Activated CD8-positive, alpha-beta memory T cell treated with anti-CD3 and anti-CD28 coated beads for 1 hour (primary cell): ENCODE measurements at places on chromosomes 3 and 15.

DNA sequence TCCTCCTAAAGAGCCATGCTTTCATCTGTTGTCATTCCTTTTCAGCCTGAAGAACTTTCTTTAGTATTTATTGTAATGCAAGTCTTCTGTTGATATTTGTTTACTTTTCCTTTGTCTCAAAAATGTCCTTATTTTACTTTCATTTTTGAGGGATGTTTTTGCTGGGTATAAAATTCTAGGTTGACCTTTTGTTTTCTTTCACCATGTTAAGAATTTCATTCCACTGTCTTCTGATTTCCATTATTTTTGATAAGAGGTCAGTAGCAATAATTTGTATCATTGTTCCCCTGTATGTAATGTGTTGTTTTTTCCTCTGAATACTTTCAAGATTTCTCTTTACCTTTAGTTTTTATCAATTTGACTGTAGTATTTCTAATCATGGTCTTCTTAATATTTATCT lies 91.1 kb downstream of the RSRC1 start:
- DNase-seq, result no peak

GRCh38 chr3:43863966-43864933 lies 173.5 kb downstream of the ABHD5 start:
- no peak for DNase-seq

- DNase-seq, result no peak
Observed at GRCh38 chr3:124927574-124928045, 6.9 kb downstream of the MUC13 start.

DNA sequence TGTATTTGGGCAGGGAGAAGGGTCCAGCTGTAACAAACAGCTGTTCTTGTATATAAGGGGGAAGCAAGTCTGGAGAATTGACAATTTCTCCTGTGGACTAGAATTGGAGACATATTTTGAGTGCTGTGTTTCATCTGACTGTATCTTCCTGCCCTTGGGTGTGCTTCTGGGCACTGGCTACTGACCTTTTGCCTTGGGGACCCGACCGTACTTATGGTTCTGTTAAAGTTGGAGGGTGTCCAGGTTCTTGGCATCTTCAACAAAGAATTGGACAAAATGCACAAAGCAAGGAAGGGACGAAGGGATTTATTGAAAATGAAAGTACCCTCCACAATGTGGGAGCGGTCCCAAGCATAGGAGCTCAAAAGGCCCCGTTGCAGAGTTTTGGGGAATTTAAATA lies 31.0 kb downstream of the MAP2K1 start:
- no peak for DNase-seq

GRCh38 chr3:197951392-197951990 lies 1.5 kb downstream of the RPL35A start:
- no peak for DNase-seq

- no peak for DNase-seq
Observed at GRCh38 chr15:99411234-99411633, 154.6 kb upstream of the MEF2A start.

DNA sequence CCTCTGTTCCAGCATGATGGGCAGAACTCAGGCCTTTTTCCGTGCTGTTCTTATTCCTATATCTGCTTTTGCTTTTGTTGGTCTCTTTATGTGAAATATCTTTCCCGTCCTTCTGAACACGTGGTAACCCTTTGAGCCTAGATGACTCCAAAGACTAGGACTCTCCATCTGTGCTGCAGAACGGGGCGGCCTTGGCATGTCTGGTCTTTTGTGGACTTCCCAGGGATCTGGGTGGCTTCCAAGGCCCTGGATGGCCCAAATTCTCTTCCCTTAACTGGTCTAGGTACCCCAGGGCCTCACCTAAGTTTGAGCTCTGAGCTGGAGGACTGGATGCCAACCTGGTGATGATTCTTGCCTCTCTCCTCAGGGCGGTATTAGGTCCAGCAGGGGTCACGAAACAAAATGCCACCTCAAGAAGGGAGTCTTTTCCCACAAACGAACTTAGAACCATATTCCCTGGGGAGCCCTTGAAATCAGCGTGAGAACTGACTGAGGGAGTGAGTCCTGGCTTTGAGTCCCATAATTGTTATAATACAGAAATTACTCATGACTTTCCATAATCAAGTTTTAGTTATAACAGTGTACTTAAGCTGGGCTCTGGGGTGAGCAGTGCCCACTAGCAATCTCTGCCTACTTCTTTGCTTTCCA lies 13.8 kb downstream of the TLNRD1 start:
- no peak for DNase-seq

- no peak for DNase-seq
Observed at GRCh38 chr15:56385908-56386307, 20.7 kb downstream of the TEX9 start.

DNA sequence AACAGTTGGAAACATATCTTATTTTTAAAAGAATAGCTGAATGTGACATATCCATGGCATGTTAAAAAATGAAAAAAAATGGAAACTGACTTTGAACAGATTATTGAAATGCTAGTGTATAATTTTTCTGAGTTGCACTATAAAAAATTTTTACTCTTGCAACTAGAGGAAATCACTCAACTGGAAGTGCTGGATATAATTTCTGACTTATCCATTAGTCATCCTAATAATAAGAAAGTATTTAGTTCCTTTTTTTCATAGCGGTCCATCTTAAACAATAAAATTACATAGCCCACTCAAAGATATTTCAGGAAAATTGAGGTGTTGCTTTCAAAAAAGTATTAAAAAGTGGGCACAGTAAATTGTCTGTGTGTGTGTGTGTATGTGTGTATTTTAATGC lies 80.7 kb downstream of the MBNL1 start:
- no peak for DNase-seq

DNA sequence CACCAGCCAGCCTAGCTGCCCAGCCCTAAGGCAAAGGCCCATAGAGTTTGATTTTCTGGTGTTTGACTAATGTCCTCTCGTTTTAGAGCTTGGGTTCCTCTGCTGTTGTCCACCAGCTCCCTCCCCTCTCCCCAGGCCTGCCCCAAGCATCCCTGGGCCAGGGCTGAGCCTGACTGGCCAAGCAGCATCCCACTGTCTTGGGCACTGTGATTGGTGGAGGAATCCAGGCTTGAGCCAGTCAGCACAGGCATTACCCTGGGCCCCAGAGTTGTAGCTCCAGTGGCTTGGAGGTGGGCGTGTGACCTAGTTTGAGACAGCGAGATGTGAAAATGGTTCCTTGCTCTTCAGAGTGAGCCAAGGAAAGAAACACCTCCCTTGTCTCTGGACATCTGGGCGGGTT lies 155.3 kb upstream of the MEF2A start:
- DNase-seq, result no peak

DNA sequence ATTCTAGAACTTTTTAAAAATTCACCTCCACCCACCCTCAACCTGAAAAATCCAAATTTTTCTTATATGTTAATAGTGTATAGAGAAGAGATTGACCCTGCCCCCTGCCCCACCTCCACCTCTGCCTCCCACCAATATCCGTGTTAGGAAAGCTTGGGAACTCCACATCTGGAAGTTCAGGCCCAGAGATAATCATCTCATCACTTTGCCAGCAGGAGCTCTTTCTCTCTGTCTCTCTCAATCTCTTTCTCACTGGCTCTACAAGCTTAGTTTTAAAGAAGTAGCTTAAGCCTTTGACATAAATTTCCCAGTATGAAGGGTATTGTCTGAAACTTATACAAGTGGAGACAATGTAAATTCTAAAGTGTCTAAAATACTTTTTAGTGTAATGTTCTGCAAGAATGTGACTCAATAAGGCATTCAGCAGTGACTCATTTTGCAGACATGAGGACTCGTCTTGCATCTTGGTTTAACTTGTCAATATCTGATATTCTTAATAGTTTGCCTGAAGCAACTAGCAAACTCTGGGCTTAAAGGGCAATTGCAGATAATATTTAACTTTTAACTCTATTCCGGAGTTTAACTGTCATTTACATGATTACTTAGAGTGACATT lies 299.8 kb upstream of the EPHA3 start:
- no peak for DNase-seq

- DNase-seq, result no peak
Observed at GRCh38 chr15:39855400-39855799, 64.7 kb downstream of the GPR176 start.

DNA sequence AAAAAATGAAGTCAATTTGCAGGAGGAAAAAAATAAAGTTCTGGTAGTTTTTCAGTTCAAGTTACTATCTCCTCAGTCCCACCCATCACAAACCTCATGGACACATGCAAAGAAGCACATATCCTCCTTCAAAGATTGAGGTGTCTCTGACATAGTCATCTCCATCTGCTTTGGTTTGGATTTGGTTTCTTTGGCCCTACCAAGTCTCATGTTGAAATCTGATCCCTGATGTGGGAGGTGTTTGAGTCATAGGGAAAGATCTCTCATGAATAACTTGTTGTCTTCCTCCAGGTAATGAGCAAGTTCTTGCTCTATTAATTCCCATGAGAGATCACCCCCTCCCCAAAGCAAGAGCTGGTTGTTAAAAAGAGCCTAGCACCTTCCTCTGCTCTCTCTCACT lies 446.8 kb downstream of the IGSF11 start:
- DNase-seq, result no peak

DNA sequence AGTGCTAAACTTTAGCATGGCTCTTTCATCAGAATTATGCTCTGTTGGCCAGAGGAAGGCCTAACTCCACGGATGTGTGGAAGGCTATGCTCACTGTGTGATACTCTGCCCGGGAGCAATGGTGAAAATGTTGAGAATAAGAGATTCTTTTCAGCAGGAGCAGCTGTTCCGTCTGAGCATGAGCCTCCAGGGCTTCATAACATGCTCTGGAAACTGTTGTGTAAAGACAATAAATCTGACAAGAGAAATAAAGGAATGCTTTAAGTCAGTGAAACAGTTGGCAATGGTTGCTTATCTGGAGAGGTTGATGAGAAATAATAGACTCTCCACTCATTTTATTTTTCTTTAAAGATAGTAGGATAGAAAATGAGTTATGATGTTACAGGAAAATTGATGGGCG lies 269.8 kb downstream of the DIPK2A start:
- DNase-seq, result no peak

GRCh38 chr15:99486371-99487336 lies 79.1 kb upstream of the MEF2A start:
- no peak for DNase-seq

- DNase-seq, result no peak
Observed at GRCh38 chr3:16945330-16945729, 60.6 kb downstream of the PLCL2 start.

DNA sequence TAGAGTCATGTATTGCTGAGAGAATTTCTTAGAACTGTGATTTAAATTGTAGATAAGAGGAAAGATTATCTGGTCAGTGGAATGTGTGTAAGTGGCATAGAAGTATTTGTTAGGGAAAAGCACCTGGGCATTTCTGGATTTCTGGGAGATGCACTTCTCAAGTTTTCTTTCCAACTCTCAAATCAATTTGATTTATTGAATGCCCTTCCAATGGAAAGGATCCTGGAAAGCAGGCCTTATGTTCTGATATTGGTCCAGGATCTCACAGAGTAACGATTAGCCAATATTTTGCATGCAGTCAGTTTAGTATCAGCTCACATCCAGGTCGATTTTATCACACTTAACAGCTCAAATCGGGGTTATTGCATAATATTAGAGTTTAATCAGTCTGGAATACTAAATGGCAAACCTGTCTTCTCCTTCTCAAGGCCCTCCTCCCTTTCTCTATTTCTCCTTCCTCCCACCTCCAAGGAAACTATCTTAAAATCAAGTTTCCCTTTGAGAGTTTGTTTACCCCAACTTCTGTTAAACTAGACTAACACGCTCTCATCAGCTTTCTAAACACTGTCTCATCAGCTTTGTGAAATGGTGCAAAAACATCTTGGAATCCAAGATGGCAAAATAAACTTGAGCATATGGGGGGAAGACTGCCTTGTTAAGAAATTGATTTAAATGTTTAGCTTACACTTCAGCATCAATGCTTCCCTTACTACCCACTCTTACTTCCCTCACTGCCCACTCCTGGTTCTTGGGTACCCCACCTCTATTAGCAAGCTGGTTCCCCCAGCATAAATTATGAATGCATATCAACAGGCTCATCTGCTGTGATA lies 9.5 kb downstream of the SOX2 start:
- DNase-seq, result no peak

DNA sequence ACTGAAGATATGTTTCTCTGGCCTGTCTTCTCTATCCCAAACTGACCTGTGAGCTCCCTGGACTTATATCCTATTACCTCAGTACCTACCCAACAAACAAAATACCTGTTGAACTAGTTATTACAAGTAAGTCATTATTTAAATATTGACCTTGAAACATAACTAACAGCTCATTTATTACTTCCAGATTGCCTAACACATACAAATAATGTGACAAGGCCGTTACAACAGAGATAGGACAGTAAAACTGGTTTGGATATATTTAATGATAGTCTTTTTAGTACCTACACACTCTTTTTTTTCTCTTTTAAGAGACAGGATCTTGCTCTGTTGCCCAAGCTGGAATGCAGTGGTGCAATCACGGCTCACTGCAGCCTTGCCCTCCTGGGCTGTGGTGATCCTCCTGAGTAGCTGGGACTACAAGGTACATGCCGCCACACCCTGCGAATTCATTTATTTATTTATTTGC lies 145.0 kb downstream of the ADAM10 start:
- DNase-seq, result no peak

DNA sequence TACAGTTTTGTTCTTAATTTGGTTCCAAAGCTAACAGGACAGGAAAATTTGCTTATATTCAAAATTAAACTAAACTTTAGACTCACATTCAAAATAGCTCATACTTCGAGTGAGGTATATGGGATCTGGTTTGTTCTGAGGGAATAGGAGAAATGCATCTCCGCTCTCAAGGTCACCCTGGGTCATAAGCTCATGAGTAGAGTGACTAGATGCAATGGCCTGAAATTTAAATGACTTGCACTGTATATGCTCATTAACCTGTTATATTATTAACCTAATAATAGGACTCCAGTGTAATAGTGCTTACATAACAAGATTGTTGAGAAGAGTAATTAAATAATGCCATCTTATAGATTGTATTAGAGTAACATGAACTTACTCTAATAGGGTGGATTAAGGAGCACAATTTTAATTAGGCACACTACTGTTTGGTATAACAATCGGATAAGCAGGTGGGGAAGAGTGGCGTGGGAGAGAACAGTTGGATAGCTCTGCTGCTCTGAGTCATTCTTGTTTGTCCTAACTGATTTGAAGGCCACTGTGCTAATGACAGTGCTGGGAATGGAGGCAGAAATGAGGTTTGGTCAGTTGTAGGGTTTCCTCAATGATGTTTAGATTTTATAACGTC lies 5.2 kb downstream of the NKTR start:
- DNase-seq, result no peak

DNA sequence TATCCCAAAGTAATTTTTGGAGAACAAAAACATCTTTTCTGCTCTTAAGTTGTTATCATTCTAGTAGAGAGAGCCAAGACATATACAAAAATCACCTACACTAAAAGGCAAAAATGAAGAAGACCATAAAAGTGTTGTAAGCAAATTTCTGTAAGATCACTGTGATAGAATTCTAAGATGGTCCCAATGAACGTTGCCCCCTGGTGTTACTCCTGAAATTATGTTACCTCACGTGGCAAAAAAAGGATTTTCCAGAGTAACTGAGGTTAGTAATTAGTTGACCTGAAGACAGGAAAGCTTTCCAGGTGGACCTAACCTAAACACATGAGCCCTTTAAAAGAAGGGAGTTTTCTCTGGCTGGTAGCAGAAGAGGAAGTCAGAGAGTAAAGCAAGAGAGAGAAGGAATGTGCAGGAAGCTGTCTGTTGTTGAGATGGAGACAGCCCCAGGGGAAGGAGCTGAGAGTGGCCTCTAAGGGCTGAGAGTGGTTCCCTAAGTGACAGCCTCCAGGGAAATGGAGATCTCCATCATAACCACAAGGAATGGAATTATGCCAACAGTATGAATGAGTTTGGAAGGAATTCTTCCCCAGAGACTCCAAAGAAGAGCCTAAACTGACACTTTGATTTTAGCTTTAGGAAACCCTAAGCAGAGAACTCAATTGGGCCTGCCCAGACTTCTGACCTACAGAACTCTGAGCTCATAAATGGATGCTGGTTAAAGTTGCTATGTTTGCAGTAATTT lies 205.9 kb downstream of the CD47 start:
- no peak for DNase-seq
